ENCODE measurements at places on chromosomes 3 and 15.

- no peak for DNase-seq
These were observed 99.0 kb downstream of the CD200R1L start for GRCh38 chr3:112747624-112748023.

GRCh38 chr15:50380089-50380488 is 25.1 kb upstream of the GABPB1 start:
- DNase-seq, result no peak

DNA sequence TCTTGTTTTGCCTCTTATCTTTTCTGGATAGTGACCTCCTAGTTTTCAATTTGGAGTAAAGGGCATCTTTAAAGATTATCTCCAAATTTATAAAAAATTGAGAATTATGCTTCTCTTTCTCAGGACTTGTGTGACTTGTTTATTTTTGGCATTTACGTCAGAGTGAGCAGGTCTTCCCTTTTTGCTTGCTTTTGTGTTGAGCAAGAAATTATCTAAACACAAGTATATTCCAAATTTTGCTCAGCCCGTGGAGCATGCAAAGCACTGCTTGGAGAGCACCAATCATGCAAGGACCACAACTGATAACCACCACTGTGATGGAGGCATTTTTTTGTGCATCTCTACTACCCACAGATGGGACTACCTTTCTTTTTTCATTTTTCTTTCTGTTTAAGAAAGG is 7.1 kb downstream of the SLC25A26 start:
- DNase-seq, result no peak

DNA sequence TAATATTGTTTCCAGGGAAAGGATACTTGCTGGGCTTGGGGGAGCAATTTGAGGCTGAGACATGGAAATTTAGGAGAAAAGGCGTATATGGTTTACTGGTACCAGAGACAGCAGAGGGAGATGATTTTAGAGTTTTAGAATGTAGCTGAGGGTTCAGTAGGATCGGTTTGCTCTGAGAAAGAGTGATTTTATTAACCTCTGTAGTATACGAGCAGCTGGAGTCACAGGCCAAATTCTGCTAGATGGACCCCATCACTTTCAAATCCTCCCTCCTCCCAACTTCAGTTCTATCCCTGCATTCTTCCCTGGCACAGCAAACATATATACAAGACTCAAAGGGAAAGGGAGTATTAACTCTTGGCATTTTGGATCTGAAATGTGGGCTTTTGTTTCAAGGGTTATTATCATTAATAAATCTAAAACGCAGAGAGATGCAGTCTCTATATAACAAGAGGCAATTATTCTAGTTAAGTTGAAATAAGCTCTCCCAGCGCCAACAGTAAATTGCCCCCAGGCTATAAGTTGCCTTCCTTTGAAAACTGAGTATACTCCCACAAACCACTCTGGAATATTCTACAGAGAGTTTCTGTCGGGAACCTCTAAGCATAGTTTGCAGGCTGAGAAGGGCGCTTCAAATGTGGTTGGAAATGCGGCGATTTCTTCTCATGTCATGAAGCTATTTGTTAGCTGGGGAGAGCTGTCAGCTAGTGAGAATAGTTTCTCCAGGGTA is 5.4 kb downstream of the CRABP1 start:
- no peak for DNase-seq

DNA sequence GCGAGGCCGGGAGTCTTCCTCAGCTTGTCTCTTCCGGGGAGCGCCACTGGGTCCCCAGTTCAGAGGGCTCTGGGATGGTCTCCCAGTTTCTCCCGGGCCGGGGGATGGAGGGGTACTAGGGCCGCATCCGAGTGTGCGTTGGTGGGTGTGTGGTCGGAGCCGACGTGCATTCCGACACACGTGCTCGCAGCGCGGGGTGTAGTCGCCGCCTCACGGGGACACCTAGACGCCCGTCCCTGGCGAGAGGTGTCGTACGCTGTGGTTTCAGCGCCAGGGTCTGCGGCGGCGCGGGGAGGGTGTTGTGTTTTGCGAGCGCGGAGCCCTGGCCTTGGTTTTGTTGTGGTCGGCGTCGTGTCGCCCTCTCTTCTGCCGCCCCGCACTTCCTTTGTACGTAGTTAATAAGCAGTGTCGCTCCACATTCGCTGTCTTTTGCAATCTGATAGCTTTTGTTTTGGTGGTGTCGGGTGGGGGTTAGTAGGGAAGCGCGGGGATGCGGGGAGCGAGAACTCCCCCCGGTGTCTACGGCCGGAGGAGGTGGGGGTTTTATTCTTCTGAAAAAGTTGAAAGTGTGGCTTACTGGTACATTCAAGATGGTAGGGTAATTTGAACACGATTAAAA is 2.2 kb downstream of the IGF1R start:
- no peak for DNase-seq

DNA sequence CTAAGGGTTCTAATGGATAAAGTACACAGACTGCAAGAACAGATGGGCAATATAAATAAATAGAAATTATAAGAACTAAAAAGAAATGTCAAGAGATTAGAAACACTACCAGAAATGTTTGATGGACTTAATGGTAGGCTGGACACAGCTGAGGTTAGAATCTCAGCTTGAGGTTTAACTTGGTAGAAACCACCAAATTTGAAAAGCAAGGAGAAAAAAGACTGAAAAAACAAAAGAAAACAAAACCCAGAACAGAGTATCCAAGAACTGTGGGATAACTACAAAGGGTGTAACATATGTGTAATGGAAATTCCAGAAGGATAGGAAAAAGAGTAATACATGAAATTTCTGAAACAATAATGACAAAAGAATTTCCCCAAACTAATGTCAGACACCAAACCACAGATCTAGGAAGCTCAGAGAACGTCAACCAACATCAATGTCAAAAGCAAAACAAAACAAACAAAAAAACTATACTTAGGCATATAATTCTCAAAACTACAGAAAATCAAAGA is 35.0 kb downstream of the RFX7 start:
- DNase-seq, result no peak

GRCh38 chr15:62360332-62361097 is 195.4 kb upstream of the C2CD4B start:
- DNase-seq, result no peak
